ENCODE measurements at places on chromosomes 4 and X.

DNA sequence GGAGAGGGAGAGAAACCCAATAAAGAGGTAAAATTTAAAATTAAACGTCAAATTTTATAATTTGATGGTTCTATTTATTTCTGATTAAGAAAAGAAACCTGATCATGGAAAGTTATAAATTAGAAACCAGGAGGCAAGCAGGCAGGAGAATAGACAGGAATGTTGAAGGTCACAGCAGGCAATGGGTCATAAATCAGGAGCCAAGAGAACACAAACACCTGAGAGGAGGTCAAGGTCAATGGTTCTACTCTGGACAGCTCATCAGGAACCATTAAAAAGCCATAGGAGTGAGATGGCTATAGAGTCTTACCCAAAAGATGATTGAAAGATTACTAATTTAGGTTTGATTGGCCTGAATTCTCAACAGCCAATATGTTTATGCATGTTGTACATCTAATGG lies 126.9 kb upstream of the HCCS start:
- no peak for DNase-seq

DNA sequence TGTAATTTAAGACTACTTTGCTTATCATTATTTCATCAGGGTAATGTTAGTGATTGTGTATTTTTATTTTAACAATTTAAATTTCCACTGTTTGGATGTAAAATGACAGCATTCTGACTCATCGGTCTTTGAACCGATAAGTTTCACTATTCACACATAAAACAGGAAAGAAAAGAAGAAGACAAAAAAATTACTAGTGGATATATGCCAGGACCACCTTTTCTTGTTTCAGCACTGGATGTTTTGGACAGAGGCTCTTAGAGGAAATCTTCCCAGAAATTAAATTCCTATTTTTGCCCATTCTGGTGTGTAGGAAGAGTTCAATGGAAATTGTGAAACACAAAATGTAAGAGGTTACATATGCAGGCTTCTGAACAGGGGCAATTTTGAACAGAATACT lies 57.4 kb downstream of the VEGFC start:
- no peak for DNase-seq

- DNase-seq, result no peak
Observed at GRCh38 chr4:70619288-70619687, 9.3 kb upstream of the ENAM start.

DNA sequence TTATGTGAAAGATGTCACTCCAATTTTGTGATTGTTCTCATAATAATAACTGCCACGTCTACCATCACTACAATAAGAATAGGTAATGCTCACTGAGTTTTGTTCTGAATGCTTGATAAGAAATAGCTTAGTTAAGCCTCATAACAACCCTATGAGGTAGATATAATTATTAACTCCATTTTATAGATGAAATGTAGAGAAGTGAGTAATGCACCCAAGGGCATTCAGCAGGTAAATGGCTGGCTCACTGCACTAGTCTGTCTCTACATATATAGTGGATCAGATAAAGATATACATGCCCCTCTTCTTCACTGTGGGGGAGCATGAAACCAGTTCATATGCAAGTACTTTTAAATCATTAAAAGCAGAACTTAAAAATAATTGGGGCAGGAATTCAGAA lies 65.8 kb upstream of the SLC4A4 start:
- no peak for DNase-seq

GRCh38 chr4:84583876-84584380 lies 1.0 kb downstream of the CDS1 start:
- no peak for DNase-seq

- DNase-seq, result no peak
Observed at GRCh38 chrX:150161193-150161592, 201.9 kb upstream of the MAMLD1 start.

GRCh38 chrX:16695079-16695676 lies 17.3 kb downstream of the CTPS2 start:
- peak; percentile 34 for DNase-seq
